ENCODE measurements at places on chromosomes 3 and 15.

- no peak for DNase-seq
Observed at GRCh38 chr3:37590328-37591079, 271.2 kb upstream of the CTDSPL start.

- no peak for DNase-seq
Observed at GRCh38 chr15:95816591-95816990, 513.9 kb upstream of the NR2F2 start.

- no peak for DNase-seq
Observed at GRCh38 chr15:91316126-91316525, 216.1 kb downstream of the SV2B start.

DNA sequence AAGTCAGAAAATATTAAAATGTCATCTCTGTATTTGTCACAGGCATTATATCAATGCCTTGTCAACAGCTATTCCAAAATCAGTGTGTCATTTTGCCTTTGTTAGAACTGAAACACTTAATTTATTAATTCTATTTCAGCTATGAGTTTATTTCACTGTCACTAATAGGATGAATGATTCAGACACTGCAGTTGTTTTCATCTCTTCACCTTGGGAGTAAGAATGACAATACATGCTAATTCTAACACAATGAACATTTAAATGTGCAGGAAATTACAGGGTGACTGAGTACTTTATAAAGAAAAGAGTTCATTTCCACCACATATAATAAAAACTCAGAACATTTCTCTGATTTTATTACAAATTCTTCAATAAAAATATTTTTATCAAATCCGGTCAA, 109.7 kb downstream of the P2RY1 start:
- no peak for DNase-seq

DNA sequence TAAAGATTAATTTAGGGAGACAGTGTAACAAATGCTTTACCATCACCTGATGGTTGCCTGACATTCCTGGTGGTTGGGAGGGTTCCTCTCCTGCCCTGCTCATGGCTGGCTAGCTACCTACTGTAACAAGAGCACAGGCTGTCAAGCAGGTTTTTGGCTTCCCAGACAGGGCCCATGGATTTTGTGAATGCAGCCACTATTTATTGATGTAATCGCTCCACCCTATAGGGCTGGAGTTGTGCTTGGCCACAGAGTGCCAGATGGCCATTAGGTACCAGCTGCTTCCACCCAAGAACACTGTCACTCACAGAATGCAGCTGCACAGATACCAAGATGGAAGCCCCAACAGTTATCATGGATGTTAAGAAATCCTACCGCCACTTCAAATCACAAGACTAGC, 31.0 kb upstream of the KLHL25 start:
- no peak for DNase-seq

DNA sequence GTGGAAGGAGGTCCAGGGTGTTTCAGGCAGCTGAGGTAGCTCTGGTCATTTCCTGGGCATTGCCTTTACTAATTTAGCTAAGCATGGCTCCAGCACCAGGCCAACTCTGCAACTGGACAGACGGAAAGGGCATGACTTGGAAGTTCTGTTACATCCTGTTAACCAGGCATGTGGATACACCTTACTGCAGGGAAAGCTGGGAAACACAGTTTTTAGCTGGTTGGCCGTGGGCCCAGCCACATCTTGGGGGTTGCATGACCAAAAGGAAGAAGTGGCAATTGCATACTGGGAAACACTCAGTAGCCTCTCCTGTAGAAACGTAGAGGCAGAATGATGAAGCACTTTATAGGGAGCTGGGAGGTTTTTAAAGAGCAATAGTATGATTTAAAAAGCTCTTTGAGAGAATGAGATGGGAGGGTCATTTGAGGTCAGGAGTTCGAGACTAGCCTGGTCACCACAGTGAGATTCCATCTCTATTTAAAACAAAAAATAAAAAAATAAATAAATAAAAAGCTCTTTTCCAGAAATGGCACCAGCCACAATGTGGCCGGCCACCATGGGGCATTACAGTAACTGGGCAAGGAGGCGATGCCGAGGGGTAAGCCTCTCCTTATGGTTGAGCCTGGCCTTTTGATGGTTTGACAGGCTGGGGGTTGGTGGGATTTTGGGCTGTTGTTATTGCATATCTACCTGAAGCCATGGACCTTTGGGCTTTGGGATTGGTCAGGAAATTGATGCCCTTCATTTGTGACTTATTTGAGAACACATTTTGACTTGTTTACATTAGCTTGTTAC, 28.6 kb downstream of the TRAK1 start:
- DNase-seq = no peak

GRCh38 chr3:172905451-172905850, 154.9 kb downstream of the ECT2 start:
- no peak for DNase-seq
